Stimulated activated CD8-positive, alpha-beta memory T cell treated with anti-CD3 and anti-CD28 coated beads, Interleukin-7, amount 100 ng/mL, for 1 hour (primary cell): ENCODE measurements at places on chromosomes 1 and 21.

GRCh38 chr1:150906329-150906728 lies 19.4 kb downstream of the CTXND2 start:
- no peak for DNase-seq

DNA sequence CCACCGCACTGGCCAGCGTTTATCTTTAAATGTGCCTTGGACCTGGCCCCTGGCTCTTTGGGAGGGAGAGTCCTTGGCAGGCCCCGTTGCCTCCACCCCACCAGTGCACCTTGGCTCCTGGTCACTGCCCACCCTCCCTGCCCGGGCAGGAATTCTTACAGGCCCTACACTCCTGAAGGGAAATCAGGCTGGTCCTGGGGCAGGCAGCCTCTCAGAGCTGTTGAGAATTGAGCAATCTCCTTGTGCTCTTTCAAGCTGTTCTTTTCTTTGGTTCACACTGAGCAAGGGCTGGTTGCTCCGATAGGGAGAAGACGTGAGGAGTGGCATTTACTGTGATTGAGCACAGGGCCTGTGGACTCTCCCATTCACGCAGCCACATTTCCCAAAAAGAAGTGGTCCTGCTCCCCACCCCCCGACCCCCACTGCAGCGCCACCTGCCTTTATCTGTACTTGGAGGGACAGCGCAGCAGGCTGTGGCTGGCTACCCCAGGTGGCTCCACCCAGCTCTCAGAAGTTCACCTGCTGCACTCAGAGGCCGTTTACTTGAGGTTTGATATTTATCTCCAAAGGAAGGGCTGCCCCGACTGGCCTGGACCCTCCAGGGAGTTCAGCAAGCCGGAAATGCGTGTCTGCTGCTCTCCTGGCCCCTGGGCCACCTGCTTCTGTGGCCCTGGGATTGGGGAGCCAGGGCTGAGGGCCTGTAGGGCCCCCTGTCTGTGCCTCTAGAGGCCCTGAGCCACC lies 47.8 kb downstream of the SKI start:
- DNase-seq, result no peak

- DNase-seq, result no peak
These were observed 1.6 kb downstream of the ADGRL4 start for GRCh38 chr1:79004916-79005315.

GRCh38 chr1:217021956-217022355 lies 298.7 kb upstream of the ESRRG start:
- no peak for DNase-seq

DNA sequence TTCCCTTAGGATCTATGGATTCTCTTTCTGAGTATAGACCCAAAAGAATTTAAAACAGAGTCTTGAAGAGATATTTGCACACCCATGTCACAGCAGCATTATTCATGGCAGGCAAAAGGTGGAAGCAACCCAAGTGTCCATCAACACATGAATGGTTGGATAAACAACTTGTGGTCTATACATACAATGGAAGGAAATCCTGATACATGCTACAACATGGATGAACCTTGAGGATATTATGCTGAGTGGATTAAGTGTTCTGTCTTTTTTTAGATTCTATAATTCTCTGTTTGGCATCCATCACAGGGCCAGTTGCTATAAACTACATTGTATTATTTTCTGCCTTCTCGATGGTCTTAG lies 39.8 kb downstream of the PTPN14 start:
- no peak for DNase-seq

DNA sequence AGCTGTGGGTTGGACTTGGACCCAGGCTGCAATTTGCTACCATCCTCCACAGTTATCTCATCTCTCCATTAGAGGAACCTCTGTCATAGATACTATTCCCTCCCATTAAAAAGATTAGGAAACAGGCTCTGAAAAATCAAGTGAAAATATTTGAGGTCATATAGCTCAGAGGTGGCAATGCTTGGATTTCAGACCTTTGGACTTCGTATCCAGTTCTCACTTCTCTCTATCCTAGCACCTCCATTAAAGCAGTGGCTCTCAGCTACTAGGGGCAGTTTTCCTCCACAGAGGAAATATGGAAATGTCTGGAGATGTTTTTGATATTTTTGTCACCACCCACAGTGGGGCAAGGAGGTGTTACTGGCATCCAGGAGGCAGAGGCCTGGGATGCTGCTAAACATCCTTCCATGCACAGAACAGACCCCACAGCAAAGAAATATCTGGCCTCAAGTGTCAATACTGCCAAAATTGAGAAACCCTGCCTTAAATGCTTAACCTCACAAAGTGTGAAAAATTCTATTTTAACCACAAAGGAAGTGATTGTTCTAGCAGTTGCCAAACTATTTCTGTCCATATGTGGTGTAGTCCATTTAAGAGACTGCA lies 54.1 kb downstream of the C8A start:
- no peak for DNase-seq

GRCh38 chr1:240599830-240600229 lies 12.1 kb downstream of the GREM2 start:
- no peak for DNase-seq

DNA sequence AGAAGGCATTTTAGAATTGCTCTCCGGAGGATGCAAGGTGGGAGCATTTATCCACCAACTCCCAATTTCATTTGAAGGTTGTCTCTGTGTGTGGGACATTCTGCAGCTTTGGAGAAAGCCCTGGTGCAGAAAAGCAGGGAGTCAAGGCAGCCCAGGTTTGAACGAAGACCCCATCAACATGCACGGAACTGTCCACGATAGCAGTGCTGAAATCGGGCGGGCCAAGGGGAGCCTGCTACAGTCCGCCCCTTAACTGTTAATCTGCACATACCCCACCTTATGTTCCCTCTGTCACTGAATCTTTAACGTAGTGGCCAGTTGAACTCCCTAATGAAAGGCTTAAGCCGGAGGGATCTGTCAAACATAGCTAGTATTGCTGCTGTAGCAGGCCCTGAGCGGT lies 68.8 kb upstream of the C1orf174 start:
- no peak for DNase-seq

DNA sequence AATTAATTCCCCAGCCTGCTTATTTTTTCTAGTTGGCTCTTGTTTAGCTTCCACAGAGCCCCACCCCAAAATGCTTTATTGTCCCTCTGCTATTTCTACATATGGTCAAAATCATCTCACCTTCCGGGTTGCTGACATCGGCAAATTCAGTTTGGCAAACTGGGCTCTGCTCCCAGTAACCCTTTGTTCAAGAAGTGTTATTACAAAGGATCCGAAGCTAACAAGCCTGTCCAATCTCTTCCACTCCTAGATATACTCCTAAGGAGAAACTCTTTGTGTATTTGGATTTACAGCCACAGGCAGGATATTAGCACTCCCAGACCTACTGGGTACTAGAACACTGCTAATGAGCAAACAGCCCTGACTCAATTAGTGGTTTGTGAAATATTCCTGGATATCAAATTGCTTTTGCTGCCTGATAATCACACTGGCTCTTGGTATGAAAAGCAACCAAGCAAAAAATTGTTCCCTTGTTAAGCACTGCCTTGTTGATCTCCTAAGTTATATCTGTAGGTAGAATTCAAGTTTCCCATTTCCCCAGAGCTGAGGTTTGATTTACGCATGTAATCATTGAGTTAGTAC lies 4.0 kb downstream of the JUN start:
- DNase-seq, result no peak

GRCh38 chr1:224500796-224501195 lies 66.2 kb upstream of the WDR26 start:
- no peak for DNase-seq

DNA sequence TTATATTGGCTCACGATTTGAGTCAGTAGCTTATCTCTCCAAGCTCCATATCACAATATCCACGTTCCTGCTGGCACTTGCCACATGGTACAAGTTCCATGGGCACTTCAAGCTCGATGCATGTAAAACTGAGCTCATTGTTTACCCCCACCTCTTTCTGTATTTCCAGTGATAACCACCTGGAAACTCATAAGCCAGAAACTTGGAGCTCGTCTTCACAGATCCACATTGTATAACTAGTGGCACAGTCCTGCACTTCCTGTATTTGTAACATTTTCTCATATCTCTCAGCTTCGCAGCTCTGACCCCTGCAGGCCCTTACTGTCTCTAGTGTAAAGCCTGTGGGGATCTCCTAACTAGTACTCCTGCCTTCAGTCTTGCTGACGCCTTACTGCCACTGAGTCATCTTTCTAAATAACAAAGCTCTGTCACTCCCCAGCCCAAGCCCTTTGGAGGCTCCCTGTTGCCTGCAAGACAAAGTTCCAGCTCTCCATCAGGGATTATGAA lies 6.5 kb upstream of the C2CD4D start:
- no peak for DNase-seq

DNA sequence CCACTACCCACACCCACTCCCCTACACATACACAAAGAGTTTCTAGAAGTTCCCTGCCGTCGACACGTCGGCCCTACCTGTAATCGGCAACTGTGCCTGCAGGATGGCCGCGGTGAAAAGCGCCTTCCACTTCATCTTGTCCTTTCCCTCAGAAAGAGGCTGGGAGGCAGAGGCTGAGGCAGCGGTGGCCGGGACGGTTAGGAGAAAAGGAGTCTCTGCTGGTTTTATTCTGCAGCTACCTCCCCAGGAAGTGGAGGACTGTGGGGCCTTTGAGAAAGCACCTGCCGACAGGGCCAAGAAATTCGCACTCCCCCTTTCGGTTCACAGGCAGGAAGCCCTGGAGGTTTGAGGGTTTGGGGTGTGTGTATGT lies at the start of gene CD247:
Gene CD247 (minus strand): TSS at position 199 of the 370 bp plus-strand sequence. CDS start 64 bp downstream, at position 135.
- peak; percentile 53 for DNase-seq

DNA sequence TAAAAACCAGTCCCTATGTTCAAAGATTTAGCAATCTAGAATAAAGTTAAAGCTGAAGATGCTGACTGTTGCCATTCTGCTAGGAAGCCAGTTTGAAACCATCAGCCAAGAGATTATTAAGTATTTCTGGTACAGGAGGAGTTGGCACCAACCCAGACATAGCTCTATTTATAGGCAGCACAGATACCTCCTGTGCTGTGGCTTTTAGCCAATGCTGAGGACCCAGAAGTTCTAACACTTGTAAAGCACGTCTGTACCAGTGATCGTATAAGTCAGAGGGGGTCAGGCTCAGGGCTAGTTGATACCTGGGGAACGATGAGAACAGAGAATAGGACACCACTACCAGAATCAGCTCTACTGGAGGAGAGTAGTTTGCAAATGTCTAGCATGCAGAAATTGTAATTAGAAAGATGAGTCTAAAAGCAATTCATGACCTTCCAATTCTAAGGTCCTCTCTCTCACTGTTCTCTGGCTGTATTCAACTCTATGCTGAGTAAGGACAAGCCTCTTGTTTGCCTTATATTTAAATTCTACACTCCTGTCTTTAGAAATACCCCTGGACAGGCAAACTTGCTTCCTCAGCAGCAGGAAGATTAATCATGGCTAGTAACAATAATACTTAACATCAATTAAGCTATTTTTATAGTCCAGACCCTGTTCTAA lies 96.8 kb upstream of the PALMD start:
- DNase-seq, result no peak

- no peak for DNase-seq
These were observed 74.8 kb downstream of the ATP5PO start for GRCh38 chr21:33840771-33841170.
